ENCODE measurements at places on chromosomes 4 and X.

GRCh38 chrX:29231800-29232199, 644.6 kb downstream of the IL1RAPL1 start:
- no peak for DNase-seq

- DNase-seq: no peak
Observed at GRCh38 chrX:134431894-134432293, 28.1 kb upstream of the HPRT1 start.

DNA sequence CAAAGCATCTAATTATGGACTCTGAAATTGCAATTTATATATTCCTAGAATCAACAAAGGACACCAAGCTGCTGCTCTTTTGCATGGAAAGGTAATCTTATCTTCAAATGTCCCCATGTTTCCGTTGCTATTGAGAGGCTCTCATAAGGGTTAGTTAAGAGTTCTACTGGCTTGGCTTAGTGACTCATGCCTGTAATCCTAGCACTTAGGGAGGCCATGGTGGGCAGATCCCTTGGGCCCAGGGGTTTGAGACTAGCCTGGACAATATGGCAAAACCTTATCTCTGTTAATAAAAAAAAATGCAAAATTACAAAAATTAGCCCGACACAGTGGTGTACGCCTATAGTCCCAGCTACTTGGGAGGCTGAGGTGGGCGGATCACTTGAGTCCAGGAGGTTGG, 93.4 kb upstream of the RAPGEF2 start:
- DNase-seq: no peak

GRCh38 chr4:14308229-14308651, 680.7 kb upstream of the BOD1L1 start:
- no peak for DNase-seq

DNA sequence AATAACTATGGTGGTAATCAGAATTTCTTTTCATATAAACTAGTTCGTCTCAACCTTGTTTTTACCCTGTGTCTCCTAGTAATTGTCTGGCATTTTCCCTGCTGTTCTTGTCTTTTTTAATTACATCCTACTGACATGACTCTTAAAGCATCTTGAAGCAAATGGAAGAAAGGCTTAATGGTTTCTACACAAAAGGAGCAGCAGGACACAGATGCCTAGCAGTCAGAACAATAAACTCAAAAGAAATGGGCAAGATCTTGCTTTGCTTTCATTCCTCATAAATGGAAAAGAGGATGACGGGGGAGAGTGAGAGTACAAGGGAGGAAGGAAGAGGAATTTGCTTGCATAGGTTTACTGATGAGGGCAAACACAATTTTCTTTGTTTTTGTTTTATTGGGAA, 293.2 kb upstream of the EMCN start:
- no peak for DNase-seq

GRCh38 chr4:154294652-154295350, 196.8 kb downstream of the DCHS2 start:
- DNase-seq: no peak

- no peak for DNase-seq
Observed at GRCh38 chr4:166499820-166500219, 626.8 kb downstream of the TLL1 start.

DNA sequence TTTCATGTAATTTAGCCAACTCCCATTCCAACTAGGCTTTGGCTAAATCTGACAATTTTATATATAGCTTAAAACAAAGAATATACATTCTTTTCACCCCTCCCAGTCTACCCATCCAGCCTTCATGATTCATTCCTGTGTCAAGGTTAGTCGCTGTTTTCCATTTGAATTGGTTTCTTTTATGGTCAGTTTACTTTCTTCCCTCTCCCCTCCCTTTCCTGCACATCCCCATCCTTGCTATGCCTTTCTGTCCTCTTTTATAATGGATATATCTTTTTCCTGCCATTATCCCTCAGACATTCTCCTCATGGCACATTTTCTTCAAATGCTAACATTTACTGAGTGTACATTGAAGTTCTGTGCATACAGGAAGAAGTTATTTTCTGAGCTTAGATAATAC, 4.7 kb downstream of the ZXDB start:
- DNase-seq: no peak

DNA sequence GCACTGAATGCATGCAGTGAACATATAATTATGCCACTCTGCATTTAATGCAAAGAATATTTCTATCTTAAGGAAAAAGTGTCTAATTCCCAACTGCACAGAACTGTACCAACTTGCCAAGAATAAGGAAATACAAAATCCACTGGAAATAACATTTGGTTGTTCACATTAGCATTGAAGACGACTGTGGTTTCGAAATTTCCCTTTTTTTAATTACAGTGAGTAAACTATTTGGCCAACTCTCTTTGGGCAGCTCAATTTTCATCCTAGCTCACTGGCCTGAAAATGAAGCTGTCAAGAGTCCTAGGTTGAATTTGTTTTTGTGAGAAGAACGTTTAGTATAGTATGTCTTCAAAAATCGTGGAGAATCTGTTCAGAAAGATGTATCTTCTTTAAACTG, 81.6 kb upstream of the MID1 start:
- no peak for DNase-seq

- DNase-seq: no peak
Observed at GRCh38 chrX:139869796-139870195, 63.1 kb downstream of the ATP11C start.

GRCh38 chrX:84873176-84873575, 130.5 kb upstream of the APOOL start:
- DNase-seq: no peak

DNA sequence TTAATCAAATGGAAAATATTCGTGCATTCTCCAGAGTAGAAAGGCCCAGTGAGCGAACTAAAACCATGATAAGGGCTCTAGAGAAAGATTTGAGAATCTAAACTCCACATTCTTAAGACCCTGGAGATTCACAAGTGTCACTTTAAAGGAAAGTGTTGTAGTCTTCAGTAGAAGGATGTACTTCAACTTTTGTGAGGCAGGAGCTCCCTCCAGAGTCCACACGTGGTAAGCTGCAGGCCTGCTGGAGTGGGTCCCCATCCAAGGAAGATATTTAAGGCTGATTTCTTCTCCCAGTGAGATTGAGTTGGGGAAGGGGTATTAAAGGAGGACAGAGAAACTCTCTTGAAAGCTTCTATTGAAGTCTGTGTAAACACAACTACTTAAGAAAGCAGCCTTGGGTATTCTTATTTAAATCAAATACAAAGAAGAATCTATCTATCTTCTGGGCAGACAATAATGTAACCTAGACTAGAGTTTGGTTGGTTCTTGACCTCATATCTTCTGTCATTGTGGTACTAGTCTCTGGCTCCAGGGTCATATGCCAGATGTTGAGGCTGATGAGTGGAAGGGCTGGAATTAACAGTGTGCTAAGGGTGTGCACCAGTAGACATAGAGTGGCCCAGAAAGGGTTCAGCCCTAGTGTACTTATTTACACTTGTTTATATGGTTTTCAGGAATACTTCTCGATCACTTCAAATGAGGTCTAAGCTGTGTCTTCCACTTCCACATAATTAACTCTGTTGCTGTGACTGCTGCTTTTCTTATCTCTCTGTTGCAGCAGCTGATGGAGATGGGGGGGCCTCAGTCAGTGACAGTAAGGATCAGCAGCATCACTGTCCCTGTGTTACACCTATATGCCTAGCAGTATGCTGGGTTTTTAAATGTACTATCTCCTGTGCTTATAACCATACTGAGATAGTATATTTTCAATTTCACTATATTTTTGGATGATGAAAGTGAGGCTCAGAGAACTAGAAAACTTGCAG, 76.1 kb downstream of the HMGB2 start:
- no peak for DNase-seq

DNA sequence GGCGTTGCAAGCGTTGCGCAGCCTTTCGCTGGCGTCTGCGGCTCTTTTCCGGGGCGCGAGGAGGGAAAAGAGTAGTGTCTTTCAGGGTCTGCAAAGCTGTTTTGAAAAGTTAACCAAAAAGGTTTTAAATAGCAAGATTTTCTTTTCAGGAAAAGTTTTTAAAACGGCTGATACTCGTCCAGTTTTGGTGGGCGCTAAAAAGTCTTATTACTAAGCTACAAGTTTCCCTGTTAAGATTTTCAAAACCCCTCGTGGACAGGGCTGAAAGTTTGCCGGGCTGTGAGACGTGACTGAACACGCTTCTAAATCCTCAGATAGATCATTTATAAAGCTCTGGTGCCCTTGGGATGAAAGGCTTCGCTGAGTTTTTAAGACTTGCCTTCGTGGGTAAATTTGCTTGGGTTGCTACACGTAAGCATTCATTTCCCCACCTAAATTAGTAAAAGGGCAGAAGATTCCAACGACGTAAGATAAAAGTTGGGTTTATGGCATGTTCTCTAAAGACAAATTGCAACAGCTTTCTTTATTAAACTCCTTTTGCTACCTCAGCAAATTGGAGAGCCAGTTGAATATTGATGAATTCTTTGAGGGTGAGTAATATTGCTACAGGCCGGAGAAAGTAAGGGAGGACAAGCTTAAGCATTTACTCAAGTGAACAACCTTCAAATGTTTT, 91.5 kb downstream of the HPRT1 start:
- DNase-seq: no peak

GRCh38 chr4:143326735-143327134, 9.9 kb upstream of the GAB1 start:
- no peak for DNase-seq

DNA sequence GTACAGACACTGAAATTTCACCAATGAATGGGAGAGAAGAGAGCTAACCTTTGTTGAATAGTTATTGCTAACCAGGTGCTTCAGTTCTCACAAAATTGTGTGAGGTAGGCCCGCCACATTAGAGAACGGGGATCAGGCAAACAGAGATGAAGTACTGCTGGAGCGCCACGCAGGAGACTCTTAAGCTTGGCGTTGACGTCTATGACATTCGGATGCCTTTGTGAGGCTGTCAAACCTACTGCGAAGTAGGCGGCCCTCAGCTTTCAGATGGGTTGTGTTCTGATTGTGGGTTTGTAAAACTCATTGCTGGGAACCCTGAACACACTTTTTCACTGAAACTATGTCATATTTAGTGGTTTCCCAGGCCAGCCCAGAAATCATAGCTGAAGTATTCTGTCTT, 173.6 kb downstream of the CBR4 start:
- DNase-seq: no peak

GRCh38 chrX:107574711-107575110, 53.6 kb upstream of the PRPS1 start:
- DNase-seq: no peak

GRCh38 chr4:130955520-130955919, 1859.6 kb downstream of the C4orf33 start:
- no peak for DNase-seq

All from bone marrow (tissue), 2 donors.